ENCODE measurements at places on chromosomes 5 and 9. TPM values are rescaled to one million over a fixed set of nuclear protein-coding genes. Genes with fewer than 3 reads are reported as not detected.

The CLINT1 gene
- 71.7 TPM for polyA plus RNA-seq

The POU5F2 gene
- 0.14 TPM for polyA plus RNA-seq

The SLIT3 gene
- polyA plus RNA-seq, result 0.71 TPM

The MZB1 gene
- 0.71 TPM for polyA plus RNA-seq

GRCh38 chr9:31807574-31808256 is 576.7 kb upstream of the ACO1 start:
- peaks cover 8% of the 10 kb centered on the region for H3K4me1 ChIP-seq
- peak; percentile 73 for DNase-seq

DNA sequence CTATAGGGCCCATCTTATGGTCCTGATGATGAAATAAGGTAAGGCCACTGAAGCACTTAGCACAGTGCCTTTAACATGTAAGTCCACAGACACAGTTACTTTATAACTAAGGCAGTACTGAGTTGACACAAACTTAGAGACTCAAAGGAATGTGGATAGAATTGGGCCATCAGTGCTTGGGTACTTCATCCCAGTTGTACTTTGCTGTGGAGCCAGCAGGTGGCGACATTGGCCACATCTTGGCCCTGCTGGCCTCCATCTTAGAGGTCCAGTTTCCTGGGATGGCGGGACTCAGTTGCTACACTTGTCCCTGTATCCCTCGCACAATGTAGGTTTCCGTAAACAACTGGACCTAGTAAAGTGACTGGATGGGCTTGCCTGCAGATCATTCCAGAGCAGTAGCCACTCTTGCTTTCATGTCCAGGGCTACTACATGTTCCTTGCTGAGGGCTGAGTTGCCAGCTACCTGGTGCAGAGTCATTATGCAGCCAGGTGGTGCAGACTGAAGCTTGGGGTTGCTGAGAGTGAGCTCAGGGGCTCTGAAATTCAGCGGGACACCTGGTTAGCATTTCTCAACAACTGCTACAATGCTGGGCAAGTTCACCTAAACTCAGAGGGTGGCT is 10.6 kb downstream of the MTAP start:
- peak; percentile 82 for DNase-seq
- H3K4me3 ChIP-seq, result no peak overlapping the region
- peaks cover 44% of the 10 kb centered on the region for H3K36me3 ChIP-seq
- H3K4me1 ChIP-seq, result no peaks in the 10 kb centered on the region

GRCh38 chr9:94149696-94150095 is 65.4 kb downstream of the PTPDC1 start:
- no peak overlapping the region for H3K27ac ChIP-seq
- no peaks in the 10 kb centered on the region for H3K36me3 ChIP-seq
- no peaks in the 10 kb centered on the region for H3K27me3 ChIP-seq
- peaks cover 32% of the 10 kb centered on the region for H3K4me1 ChIP-seq
- DNase-seq, result no peak
- no peak overlapping the region for H3K4me3 ChIP-seq

DNA sequence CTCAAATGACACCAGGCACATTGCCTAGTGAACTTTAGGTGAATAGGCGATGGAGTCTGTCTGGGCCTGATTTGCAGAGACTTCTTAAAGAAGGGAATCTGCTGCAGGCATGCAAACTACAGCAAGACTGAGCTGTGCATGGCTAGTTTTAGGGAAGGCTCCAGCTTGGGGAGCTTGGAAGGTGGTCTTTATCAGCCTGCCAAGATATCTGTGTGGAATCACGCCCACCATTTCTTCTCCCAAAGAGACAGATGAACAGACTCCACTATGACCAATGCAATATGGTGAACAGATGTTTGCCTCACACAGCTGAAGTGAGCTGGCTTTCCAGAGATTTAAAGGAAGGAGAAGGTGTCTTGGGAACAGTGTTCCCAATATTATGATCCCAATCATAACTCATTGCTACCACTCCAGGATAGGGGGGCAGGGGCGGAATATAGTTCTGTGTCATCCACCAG is 129.0 kb upstream of the HMHB1 start:
- no peak for DNase-seq
- no peaks in the 10 kb centered on the region for H3K27me3 ChIP-seq
- no peak overlapping the region for H3K4me3 ChIP-seq
- H3K36me3 ChIP-seq, result no peaks in the 10 kb centered on the region

DNA sequence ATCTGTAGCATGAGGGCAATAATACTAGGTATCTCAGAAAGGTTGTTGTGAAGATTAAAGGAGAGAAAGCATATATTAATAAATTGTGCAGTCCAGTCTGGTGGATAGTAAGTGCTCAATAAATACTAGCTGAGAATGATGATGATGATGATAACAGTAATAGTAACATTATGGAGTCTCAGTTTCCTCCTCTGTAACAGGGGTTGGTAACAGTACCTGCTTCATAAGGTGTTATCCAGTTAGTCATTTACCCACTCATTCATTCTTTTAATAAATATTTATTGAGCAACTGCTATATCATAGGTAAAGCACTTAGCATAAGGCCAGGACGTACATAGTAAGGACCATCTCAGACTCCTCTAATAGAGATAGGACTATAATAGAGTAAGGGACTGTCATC is 7.6 kb downstream of the SLC6A7 start:
- no peak overlapping the region for H3K27ac ChIP-seq
- no peaks in the 10 kb centered on the region for H3K36me3 ChIP-seq
- H3K27me3 ChIP-seq, result peaks cover under 1% of the 10 kb centered on the region
- no peak for DNase-seq

DNA sequence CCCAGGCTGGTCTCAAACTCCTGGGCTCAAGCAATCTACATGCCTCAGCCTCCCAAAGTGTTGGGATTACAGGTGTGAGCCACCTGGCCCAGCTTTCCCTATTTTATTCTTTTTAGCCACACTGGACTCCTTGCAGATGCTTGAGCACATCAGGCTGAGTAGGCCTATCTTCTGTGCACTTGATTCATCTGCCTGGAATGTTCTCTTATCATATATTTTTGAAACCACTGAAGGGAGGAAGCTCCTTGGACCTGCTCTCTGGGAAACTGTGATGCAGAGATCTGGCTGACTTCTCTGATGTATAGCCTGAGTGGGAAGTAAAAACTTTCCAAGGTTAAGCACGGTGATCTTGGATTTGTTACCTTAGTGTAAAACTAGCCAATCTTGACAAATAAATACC is 6.5 kb upstream of the MAT2B start:
- H3K4me3 ChIP-seq, result no peak overlapping the region
- H3K27ac ChIP-seq, result no peak overlapping the region
- H3K36me3 ChIP-seq, result no peaks in the 10 kb centered on the region
- no peak for DNase-seq
- peaks cover 6% of the 10 kb centered on the region for H3K4me1 ChIP-seq

- peaks cover 20% of the 10 kb centered on the region for H3K4me1 ChIP-seq
- no peak for DNase-seq
- H3K27ac ChIP-seq, result peak overlapping the region; percentile 2
- no peaks in the 10 kb centered on the region for H3K36me3 ChIP-seq
- no peaks in the 10 kb centered on the region for H3K27me3 ChIP-seq
Measured at GRCh38 chr9:16509997-16510396, 360.5 kb downstream of the BNC2 start.

DNA sequence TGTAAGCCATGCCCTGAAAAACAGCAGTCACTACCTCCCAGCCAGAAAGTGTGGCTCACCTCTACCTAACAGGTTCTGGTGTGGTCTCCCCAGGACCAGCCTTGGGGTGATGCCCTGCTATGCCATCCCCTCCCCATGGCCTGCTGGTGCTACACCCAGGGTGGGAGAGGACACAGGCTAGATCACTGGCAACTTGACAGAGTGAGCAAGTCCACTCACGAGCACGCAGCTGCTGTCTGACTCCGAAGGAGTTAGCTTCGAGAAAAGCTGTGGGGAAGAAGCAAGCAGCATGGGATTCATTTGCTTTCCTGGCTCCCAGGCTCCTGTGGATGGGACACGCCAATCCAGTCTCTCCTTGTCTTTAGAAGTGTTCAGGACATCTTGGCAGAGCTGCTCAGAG is 102.2 kb downstream of the COL5A1 start:
- no peak overlapping the region for H3K27ac ChIP-seq
- no peak overlapping the region for H3K4me3 ChIP-seq
- no peaks in the 10 kb centered on the region for H3K4me1 ChIP-seq
- DNase-seq, result no peak

DNA sequence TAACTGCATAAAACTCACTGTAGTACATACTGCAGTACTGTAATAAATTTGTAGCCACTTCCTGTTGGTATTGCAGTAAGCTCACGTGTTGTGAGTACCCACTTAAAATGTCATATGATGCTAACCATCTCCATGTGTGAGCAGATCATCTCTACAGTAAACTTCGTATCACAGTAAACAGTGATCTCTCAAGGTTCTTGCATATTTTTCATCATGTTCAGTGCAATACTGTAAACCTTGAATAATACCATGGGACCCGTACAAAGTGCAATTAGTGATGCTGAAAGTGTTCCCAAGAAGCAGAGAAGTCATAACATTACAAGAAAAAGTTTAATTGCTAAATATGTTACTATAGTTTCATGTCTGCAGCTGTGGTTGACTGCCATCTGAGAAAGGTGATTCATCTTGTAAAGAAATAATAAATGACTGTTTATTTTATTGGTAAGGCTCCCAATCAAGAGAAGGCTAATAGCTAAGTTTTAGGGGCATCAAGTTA is 253.8 kb upstream of the POU5F2 start:
- no peak overlapping the region for H3K4me3 ChIP-seq
- H3K27ac ChIP-seq, result no peak overlapping the region
- no peak for DNase-seq
- H3K36me3 ChIP-seq, result no peaks in the 10 kb centered on the region

Measured in GM23338 (cell line).